ENCODE measurements at places on chromosomes 1 and 21.

- DNase-seq, result no peak
These were observed 206.8 kb upstream of the ESRRG start for GRCh38 chr1:216929870-216930582.

DNA sequence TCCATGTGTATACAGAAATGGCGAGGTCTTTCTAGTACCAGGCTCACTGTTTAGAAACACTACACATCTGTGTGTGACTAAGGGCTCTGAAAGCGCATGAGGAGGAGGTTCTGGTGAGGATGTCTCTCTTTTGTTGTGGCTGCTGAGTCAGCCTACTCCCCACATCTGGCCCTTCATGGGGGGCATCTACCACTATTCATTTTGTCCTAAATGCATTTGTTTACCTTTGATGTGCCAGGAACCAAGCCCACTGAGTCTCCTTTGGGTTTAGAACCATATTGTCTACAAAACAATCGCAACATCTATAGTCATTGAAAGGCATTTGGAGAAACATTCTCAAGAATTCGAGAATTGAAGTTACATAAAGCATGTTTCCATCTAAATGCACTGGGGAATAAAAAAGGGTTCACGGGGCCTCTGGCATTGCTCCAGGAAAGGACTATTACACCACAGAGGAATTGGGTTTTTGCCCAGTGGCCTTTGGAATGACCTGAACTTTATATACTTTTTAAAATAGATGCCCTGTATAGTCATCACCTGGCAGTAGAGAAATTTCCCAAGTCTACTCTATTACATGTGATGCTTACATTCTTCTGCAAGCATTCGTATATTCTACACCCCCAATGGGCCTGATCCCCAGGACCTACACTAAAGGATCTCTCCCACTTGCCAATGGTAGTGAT lies 35.1 kb upstream of the ADORA3 start:
- DNase-seq, result no peak

- no peak for DNase-seq
These were observed 30.2 kb downstream of the PLA2G4A start for GRCh38 chr1:186858923-186859322.

- no peak for DNase-seq
These were observed 96.7 kb downstream of the GABPA start for GRCh38 chr21:25831300-25831960.

DNA sequence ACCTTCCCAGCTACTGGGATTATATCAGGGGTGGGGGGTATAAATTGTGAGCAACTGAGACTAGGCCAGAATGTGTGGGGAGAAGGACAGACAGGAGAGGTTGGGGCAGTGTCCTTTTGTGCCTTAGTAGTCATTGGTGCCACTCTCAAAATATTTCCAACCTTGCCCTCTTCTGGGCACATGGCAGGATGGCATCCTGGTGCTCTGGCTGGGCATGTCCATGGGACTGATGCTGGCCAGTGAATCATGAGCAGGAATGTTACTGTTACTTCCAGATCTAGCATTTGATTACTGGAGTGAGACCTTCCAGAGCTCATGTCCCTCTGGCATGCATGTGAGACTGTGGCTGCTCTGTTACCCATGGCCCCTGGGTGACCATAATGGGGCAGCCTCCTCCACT lies 151.2 kb downstream of the MATN1 start:
- DNase-seq, result no peak

- no peak for DNase-seq
These were observed 247.5 kb downstream of the USH2A start for GRCh38 chr1:216175714-216176113.

DNA sequence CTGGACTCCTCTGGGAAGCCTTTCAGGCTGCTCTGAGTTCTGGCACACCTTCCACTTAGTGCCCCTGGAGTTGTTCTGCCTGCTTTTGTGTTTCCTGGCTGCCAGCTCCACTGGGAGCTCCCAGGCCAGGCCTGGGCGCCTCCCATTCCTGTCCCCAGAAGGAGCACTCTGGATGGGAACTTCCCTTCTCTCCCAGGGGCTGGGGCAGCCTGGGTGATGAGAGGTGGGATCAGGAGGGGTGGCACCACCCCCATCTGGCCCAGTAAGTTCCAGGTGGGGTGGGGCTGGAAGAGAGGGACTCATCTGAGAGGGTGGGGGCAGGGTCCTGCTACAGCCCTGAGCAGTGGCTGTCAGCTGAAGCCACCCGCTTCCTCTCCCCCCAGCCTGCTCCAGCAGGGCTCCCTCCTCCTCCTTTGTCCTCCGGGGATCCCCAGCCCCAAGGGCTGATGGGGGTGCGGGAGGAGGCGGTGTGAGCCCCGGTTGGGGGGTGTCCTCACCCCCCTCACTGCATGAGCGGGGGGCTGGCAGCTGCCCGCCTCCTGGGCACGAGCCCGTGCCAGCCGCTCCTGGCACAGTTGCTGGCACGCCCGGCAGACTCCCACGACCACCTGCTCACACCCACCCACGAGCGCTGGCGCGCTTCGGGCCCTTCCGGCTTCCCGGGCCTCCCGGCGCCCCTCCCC lies 4.7 kb downstream of the FOXO6 start:
- DNase-seq, result no peak

DNA sequence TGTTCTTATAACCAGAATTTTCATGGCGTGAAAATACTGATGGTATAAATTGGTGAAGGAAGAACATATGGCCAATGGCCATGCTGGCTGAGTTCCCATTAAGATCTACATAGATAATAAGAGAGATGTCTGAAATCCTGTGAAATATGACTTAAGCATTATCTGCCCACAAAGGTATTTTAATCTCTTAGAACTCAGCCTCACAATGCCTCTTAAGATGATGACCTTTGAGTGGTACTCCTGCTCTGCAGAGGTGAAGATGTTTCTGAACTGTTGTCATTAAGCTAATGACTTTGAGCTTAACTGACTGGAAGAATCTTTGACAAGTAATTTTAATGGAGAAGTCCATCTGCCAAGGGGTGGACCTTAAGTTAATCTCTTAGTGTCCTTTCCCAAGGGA lies 148.7 kb downstream of the ZNF326 start:
- DNase-seq, result no peak

GRCh38 chr1:6448749-6449631 lies 17.0 kb downstream of the TNFRSF25 start:
- no peak for DNase-seq

GRCh38 chr21:36791180-36791579 lies 92.3 kb downstream of the SIM2 start:
- DNase-seq, result no peak

DNA sequence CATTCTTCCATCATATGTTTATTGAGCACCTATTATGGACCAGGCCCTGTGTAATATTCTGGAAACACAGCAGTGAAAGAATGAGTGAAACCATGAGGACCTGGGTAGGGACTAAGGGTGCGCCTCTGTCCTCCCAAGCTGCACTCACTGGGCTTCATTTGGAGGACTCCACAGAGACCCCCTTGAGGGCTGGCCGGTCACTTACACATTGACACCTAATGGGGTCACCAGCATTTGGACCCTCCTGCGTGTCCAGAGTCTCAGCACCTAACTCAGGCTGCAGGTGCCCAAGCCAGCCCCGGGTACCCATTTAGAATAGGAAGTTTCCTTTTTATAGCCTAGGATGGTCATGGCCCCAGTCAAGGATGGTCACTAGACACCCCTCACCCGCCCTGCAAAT lies 2.8 kb upstream of the FNDC5 start:
- DNase-seq, result no peak

DNA sequence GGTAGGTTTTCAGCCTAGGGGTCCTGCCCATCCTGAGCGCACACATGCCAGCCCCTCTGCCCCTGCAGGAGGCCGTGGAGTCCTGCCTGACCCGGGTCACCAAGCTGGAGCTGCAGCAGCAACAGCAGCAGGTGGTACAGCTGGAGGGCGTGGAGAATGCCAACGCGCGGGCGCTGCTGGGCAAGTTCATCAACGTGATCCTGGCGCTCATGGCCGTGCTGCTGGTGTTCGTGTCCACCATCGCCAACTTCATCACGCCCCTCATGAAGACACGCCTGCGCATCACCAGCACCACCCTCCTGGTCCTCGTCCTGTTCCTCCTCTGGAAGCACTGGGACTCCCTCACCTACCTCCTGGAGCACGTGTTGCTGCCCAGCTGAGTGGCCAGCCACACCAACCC lies 44.0 kb downstream of the TMCC2 start:
- no peak for DNase-seq

- DNase-seq, result no peak
These were observed 226.9 kb upstream of the TMPRSS15 start for GRCh38 chr21:18630446-18630845.

GRCh38 chr1:115274467-115274866 lies 63.6 kb downstream of the NGF start:
- DNase-seq, result no peak

DNA sequence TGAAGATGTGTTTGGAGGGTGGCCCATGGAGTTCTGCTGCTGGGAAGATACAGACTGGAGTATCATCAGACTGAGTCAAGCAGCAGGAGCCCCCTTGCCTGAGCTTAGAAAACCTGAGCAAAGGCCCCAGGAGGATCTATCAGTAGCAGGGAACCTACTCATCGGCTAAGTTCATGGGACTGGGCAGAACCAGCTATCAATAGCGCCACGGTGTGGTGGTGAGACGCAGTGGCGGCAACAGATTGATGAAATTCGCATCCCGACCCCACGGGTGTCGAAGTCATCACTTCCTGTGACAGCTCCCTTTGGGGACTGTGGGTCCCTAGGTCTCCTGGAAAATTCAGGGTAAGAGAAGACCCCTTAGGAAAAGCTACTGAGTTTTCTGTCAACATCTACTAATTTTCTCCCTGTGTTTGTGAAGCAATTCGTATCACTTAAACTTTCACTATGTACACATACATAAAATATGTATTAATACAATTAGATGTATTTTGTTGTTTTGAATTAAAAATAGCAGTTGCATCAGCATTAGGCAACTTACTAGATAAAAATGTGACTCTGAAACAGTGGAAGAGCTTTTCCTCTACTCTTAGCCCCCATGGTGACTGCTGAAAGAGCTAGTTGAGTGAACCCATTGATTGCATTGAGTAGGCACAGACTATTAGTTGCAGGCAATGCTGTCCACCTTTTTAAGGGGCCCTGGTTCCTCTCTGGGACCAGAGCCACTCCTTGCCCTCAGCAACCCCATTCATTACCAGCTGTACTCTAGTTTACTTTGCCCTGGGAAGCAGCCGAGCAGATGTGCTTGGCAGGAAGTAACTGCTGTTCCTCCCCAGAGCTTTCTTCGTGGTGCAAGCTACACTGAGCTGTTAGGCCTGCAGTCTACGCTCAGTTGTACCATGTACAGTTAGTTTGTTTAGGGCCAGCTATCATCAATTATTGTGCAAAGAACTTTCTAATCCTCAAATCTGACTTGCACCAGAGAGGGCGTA lies 7.3 kb upstream of the CACNA1S start:
- peak; percentile 51 for DNase-seq

- no peak for DNase-seq
These were observed 47.3 kb downstream of the EIF2B3 start for GRCh38 chr1:44939061-44939460.

DNA sequence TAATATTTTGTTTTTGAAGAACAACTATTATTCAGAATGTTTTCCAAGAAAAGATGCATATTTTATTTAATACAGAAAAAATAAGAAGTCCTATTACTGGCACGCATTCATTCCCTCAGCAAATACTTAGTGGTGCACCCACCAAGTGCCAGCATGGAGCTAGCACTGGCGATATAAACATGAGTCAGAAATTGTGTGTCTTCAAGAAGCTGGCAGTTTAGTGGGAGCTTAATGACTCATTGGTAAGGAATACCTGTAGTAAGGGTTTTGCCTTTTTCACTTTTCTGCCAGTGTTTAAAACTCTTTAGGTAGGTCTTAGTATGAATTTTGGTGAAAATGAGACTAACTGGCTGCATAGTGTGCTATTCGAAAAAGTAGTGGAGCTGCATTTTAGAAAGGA lies 6.3 kb downstream of the MAGI3 start:
- no peak for DNase-seq

DNA sequence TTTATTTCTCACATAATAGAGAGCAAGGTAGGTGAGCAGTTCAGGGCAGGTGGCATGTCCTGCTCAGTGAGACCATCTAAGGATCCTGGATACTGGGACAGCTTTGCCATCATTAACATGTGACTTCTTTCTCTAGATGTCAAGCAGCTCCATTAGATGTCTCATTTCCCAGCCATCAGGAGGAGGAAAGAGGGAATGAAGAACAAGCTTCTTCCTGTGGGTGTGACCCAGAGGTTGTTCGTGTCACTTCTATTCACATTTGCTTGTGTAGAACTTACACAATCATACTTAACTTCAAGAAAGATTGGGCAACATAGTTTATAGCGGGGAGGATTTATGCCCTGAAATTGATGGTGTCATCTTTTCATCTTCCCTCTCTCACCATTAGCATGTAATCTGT lies 169.2 kb upstream of the B3GALT2 start:
- no peak for DNase-seq

DNA sequence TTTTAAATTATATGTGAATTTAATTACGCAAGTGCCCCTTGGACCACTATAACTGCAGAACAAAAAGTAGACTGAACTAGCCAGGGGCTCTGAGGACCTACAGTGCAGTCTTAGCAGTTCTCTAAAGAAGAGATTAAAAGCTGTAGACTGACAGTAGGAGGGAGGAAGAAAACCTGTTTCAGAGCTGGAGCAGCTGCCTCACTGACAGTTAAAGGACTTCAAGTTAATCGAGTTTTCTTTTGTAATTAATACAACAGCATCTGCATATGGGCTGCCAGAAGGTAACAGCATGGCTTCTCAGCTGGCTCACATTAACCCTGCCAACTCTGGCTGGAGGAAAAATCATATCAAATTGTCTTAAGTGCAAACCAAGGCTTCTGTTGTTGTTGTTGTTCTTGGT lies 19.9 kb downstream of the DSTYK start:
- DNase-seq, result no peak

- DNase-seq, result no peak
These were observed 116.7 kb upstream of the CHRM3 start for GRCh38 chr1:239269706-239270105.

DNA sequence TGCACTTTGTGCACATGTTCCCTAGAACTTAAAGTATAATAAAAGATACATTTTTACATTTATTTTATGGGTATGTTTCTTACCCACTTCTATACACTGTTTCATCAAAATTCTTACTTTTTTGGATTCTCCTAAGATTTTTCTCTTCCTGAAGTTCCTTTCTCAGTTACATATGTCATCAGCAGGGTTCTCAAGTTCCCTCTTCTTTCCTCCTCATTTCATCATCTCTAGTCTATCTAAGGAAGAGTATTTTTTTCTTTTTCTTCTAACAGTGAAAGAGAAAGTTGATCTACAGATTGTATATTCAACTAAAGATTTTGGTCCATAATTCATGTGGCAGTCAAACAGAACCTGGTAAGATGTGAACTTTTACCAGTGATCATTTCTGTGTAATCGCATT lies 41.2 kb upstream of the CYYR1 start:
- no peak for DNase-seq

DNA sequence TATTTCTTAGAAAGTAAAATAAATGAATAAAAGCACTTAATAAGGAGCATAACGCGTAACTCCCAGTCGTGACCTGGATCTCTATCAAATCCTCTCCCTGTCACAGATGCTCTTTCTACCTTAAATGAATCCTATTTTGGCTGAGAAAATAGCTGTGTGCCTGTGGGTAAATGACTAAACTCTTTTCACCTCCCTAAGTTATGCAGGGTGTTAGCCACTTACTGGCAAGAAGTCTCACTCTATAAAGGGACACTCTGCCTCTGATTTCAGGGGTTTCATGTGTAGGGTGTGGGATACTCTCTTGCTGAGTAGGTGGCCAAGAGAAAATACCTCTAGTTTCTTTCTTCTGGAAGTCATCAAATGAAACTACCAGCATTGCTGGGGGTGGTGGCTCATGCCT lies 24.3 kb upstream of the PPP1R15B start:
- DNase-seq, result no peak
